Cerebellar nuclear complex (tissue), 1 donor: ENCODE measurements at places on chromosomes 2 and 18.

GRCh38 chr2:60570251-60570650 lies 16.8 kb upstream of the BCL11A start:
- no peak for DNase-seq

GRCh38 chr18:2515908-2516625 lies 55.2 kb downstream of the METTL4 start:
- DNase-seq: no peak

GRCh38 chr2:108199726-108200125 lies 40.0 kb upstream of the SULT1C3 start:
- DNase-seq: no peak

DNA sequence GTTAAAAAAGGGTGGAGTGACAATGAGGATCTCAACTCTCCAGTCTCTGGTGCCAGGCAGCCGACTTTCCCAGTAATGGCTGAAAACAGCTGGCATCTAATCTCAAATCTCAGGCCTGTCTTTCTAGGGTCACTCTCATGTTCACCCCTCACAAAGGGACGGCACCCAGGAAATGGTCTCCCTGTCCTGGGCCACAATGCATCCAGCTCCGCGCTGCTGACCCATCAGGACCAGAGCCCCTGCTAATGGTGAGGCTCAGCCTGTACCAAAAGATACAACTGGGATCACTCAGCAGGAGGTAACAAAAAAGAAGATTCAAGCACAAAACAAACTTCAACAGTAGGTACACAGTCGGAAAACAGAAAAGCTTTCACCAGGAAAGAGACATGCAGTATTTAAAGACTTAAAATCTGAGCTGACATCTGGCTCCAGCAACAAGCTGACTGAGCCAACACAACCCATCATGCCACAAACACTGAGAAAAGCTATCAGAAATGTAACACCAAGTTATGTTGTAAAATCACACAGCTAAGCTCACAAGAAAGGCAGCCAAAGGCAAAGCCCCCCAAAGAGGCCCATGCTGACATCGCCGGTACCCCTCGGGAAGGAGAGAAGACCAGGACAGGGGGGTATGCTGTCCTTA lies 13.6 kb upstream of the KIDINS220 start:
- DNase-seq: no peak

DNA sequence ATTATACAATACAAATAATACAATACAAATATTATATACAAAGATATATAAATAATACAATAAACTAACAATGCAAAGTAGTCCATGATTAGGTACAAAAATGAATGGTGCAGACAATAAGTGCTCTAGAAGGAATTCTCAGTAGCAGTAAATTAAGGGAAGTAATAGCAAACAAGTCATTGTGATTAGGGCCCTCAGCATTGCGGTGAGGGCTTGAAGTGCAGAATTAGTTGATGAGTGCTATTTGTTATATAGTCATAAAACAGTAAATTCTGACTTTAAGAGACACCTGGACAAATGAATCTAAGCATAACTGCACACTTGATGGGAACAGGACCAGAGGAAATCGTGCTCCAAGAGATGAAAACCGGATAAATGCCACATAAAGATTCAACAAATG lies 74.9 kb downstream of the ANKRD44 start:
- no peak for DNase-seq

DNA sequence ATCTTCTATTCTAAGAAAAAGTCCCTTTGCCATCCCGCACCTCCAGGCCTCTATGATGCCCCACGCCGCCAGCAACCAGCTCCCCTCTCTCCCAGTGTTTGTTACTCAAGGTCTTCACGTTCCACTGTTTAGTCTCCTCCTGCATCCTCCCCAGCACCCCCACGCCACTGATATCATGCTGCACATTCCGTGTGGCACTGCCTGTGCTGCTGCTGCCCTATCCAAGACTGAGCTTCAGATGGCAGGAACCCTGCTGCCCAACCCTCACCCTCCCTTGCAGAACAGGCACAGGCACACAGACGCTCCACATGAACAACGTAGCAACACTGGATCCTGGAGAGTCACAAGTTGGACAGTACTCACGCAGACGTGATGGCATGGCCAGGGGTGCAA lies 35.3 kb downstream of the MYO5B start:
- DNase-seq: no peak

GRCh38 chr2:165410276-165410675 lies 59.2 kb upstream of the CSRNP3 start:
- no peak for DNase-seq

DNA sequence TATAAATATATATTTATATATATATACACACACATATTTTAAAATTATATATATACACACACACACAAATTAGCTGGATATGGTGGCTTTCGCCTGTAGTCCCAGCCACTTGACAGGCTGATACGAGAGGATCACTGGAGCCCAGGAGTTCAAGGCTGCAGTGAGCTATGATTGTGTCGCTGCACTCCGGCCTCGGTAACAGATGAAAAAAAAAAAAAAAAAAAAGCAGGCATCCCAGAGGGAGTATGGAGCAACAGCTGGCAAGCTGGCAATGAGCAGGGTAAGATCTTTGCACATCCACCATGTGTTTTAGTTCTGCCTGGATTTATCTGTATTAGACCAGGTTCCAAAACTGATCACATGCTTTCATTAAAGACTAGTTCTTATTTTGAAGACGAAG lies 170.1 kb downstream of the MAP2 start:
- no peak for DNase-seq

GRCh38 chr18:45060102-45060501 lies 379.4 kb downstream of the SETBP1 start:
- no peak for DNase-seq

GRCh38 chr2:181129364-181130056 lies 149.1 kb downstream of the UBE2E3 start:
- DNase-seq: no peak

GRCh38 chr18:74368901-74369705 lies 53.5 kb downstream of the C18orf63 start:
- no peak for DNase-seq

GRCh38 chr2:23901966-23902846 lies 24.7 kb downstream of the ATAD2B start:
- DNase-seq: no peak

- no peak for DNase-seq
These were observed 73.6 kb downstream of the CYBRD1 start for GRCh38 chr2:171595896-171596295.

DNA sequence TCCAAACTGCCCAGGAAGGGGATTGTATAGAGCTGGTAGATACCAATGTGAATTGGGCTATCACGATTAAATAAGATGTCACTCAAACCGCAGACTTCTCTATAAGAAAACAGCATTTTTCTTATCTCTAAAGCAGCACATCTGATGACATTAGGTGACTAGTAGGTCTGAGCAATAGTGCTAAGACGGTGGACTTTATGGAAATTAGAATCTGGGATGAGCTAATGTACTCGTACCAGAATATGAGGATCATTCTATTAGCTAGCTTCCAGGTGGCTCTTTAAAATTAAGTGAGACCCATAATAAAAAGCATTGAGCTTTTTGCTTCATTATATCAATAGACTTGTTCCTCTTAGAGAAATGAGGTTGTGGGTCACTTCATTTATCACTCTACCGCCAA lies 130.0 kb upstream of the MC4R start:
- no peak for DNase-seq

- DNase-seq: no peak
These were observed 81.5 kb upstream of the LDLRAD4 start for GRCh38 chr18:13136904-13137669.

DNA sequence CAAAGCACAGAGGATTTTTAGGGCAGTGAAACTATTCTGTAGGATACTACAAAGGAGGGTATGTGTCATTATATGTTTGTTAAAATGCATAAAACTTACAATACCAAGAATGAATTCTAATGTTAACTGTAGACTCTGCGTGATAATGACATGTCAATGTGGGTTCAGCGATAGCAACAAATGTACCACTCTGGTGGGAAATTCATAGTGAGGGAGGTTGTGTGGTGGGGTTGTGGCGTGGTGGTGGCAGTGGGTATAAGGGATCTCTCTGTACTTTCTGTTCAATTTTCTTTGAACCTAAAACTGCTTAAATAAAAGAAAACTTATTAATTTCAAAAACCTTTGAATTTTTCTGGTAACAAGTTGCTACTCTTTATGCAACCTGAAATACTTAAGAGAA lies 99.3 kb upstream of the SLC38A11 start:
- no peak for DNase-seq

DNA sequence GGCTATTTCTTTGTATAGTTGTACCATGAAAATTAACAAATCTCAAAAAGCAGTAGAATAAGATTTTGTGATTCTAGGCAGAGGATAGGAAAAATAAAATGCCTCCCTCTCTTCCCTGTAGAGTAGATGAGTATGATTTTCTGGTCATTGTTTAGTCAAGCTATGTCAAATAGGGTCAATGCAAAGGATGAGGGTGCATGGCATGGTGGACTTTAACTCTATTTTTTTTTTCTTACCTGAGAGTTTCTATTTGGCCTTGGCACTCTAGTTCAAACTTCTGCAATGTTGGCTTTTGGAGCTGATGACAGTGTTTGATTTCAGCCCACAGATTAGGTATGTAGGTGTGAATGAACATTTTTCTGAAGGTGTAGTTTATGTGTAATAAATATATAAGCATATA lies 224.5 kb downstream of the TRIB2 start:
- DNase-seq: no peak

DNA sequence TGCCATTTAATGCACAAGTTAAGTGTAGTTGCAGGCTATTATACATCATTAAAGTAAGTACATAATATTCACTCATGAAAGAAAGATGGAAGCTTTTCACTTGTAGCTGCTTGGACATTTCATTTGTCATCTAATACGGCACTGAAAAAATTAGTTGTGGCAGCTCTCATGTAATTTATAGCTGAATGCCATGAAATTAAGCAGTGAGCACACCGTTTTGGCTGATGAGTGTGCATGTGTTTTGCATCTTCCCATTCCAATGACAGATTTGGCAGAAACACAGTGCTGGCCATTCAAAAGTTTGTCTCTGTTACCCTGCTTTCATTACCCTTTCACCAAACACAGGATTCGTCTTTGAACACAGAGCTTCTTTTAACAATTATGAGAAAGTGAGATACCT lies 174.0 kb downstream of the PTGR3 start:
- DNase-seq: no peak

GRCh38 chr2:64114063-64114911 lies 29.9 kb downstream of the PELI1 start:
- no peak for DNase-seq

GRCh38 chr18:55354795-55355194 lies 233.2 kb downstream of the TCF4 start:
- no peak for DNase-seq

GRCh38 chr2:11330457-11331142 lies 13.8 kb downstream of the ROCK2 start:
- no peak for DNase-seq

DNA sequence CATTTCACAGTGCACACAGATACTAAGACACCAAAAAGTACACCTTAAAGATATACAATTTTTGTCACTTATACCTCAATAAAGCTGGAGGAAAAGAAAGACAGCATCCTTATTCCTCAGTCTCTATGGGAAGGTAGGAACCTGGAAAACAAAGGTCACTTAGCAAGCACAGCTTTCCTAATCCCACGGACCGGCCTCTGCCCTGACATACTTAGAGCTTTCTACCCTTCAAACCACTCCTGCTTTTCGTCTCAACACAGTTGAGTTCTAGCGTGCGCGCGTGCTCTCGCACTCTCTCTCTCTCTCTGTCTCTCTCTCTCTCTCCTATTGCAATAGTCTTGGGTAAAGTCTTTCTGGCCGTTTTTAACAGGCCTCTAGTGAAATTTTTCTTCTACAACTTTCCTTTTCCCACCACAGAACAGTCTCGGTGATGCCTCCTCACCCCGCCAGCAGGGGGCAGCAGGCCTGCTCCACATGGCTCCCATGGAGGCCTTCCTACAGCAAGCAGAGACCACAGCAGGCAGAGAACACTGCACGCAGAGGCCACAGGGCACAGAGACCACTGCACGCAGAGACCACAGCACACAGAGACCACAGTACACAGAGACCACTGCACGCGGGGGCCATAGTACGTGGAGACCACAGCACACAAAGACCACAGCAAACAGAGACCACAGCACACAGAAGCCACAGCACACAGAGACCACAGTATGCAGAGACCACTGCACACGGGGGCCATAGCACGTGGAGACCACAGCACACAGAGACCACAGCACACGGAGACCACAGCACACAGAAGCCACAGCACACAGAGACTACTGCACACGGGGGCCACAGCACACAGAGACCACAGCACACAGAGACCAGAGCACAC lies 106.9 kb downstream of the FBXO15 start:
- no peak for DNase-seq

DNA sequence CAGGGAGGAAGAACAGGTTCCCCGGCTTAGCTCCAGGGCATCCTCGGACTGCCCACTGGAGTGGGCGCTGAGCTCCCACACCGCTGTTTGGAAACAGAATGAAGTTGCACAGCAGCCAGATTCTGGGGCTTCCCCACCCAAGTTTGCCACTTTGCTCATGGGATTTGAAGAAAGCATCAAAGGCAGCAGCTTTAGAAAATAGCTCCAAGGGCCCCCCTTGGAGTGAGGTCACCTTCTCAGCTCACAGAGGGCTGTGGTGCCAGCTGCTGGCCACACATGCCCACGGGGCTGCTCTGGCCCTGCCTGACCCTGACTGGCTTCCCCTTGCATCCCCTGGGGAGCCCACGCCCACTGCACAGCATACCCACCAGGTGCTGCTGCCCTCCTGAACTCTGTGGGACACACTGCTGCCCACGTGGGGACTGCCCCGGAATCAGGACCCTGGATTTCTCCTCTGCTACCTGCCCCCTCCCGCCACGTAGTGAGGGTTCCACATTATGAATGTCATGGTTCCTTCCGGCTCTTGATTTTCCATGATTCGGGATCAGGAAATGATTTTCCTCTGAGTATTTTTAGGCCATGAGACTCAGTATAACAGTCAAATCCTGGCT lies 70.3 kb downstream of the TGOLN2 start:
- DNase-seq: no peak

GRCh38 chr2:203654826-203655225 lies 51.6 kb upstream of the CD28 start:
- no peak for DNase-seq

DNA sequence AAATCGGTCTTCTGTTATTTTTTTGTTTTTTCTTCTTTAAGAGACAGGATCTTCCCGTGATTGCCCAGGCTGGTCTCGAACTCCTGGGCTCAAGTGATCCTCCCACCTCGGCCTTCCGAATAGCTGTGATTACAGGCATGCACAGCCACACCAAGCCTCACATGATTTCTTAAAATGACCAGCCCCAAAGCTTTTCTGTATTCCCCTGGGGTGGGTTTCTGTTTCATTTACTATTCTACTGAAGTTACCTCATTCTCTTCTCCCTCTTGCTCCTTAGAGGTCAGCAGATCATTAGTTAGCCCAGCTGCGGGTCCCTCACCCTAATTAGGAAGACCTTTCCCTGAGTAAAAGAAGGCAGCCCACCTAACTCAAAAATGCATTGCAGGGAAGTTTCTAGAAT lies 27.6 kb downstream of the SLC1A4 start:
- no peak for DNase-seq

DNA sequence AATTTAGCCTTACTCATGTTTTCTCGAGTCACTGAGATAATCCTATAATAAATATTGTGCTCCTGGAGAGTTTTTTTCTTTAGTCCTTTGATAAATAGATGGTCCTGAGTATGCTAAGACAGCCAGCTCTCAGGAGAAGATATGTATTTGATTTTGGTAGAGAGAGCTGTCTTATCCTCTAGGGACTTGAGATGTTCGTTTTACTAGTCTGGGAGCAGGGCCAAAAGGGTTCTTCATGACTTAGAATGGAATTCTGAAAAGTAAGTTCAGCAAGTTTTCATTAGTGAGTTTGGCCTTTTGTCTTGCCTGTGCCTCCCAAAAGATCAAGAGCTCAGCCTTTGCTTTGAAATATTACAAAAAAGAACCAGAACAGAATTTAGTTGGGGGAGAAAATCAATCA lies 246.7 kb downstream of the BABAM2 start:
- no peak for DNase-seq
